Naive thymus-derived CD4-positive, alpha-beta T cell (primary cell): ENCODE measurements at places on chromosomes 7 and 10.

DNA sequence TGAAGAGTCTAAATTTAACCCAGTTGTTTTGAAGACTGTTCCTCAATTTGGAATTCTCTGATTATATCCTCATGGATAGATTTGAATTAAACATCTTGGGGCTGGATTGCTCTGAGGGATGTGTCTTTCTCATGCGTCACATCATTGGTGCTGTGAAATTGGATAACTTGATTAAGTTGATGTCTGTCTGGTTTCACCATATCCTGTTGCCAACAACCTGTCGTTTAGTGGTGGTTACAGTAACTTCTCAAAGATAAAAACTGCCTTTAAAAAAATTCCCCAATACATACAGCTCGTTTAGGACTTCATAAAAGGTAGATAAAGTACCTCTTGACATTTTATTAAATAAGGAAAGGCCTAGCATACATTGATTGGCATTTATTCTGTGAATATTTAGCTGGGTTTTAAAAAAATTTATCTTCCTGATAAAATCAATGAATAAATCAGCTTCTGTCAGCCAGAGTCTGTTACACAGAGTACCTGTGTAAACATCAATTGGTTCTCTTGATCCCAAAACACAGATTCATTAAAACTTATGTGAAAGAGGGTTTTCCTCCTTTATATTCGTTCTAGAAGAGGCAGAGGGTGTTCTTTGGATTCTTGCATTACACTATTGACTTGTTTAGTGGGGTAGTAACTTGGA, 10.5 kb downstream of the CRCP start:
- peak; percentile 25 for DNase-seq
- no peak overlapping the region for H3K27ac ChIP-seq

- H3K4me3 ChIP-seq: no peak overlapping the region
- H3K36me3 ChIP-seq: no peaks in the 10 kb centered on the region
- DNase-seq: no peak
- no peaks in the 10 kb centered on the region for H3K27me3 ChIP-seq
- H3K27ac ChIP-seq: no peak overlapping the region
These were observed 174.1 kb downstream of the KCNMA1 start for GRCh38 chr10:77463499-77463898.

- H3K36me3 ChIP-seq: no peaks in the 10 kb centered on the region
- H3K27ac ChIP-seq: no peak overlapping the region
- H3K27me3 ChIP-seq: no peaks in the 10 kb centered on the region
These were observed 156.8 kb upstream of the TNS3 start for GRCh38 chr7:47738563-47739166.

DNA sequence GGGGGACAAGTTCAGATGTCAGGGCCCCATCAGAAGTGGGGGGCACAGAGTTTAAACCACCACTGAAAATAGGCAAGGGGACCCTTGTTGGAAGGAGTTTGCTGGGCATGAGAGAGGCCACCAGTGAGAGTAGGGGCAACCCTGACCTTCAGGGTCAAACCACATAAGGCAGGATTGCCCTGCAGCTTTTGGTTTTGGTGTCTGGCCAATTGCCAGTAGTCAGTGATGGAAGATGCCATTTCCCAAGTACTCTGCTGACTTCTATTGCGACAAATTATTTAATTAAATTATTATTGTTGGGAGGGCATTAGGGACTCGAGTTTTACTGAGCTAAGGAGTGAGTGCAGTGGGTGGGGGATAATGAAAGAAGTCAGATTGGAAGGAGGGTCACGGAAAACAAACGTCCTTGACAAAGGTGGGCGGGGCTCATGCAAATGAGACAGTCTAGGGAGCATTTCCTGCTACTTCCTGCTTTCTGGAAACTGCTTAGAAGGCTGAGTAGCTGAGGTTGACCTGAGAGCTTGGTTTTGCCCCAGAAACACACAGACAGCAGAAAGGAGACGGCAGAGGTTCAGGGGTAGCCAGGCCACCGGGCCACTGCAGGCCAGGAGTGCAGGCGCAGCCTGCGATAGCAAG, 74.2 kb upstream of the ANLN start:
- H3K4me3 ChIP-seq: no peak overlapping the region
- H3K4me1 ChIP-seq: no peaks in the 10 kb centered on the region

- H3K4me3 ChIP-seq: no peak overlapping the region
- no peaks in the 10 kb centered on the region for H3K36me3 ChIP-seq
- DNase-seq: no peak
- no peaks in the 10 kb centered on the region for H3K4me1 ChIP-seq
- H3K27me3 ChIP-seq: no peaks in the 10 kb centered on the region
These were observed 689.7 kb upstream of the IGFBP3 start for GRCh38 chr7:46610746-46611145.

- DNase-seq: no peak
- no peak overlapping the region for H3K27ac ChIP-seq
These were observed 327.1 kb downstream of the GPR158 start for GRCh38 chr10:25501912-25502311.

DNA sequence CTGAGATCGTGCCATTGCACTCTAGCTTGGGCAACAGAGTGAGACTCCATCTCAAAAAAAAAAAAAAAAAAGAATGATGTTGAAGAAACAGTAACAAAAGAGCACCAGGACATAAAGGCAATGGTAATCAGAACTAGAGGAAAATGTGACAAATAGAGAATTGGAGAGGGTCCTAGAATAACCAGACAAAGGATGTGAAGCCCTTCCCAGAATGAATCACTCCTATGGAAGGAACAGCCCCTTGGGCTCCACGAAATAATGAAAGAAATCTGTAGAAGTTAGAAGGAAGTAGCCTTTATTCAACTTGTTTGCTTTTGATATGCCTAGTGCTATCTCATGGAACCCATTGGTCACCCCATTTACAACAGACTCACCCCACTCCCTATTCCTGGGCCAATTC, 169.2 kb downstream of the SUGCT start:
- no peaks in the 10 kb centered on the region for H3K27me3 ChIP-seq
- no peak for DNase-seq
- H3K4me3 ChIP-seq: no peak overlapping the region

DNA sequence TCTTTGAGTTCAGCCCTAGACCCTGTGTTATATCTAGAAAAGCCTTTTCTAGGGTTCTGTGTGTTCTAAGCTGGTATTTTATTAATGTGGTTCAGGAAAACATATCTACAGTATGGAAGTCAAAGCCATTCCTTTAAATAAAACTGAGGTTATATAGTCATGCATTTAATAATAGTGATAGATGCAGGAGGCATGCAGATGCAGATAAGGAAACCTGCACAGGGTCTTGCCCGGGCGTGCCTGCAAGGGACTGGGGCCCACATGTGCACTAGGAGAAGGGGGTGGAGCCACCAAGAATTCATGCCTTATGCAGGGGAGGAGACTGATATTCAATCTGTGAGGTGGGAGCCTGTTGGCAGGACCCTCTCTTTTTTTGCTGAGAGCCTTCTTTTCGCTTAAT, 171.5 kb downstream of the PRPF18 start:
- no peak overlapping the region for H3K27ac ChIP-seq
- no peaks in the 10 kb centered on the region for H3K27me3 ChIP-seq
- no peak for DNase-seq

GRCh38 chr7:20484356-20484755, 131.1 kb upstream of the ABCB5 start:
- no peaks in the 10 kb centered on the region for H3K36me3 ChIP-seq
- H3K27ac ChIP-seq: no peak overlapping the region
- H3K27me3 ChIP-seq: no peaks in the 10 kb centered on the region
- DNase-seq: no peak

DNA sequence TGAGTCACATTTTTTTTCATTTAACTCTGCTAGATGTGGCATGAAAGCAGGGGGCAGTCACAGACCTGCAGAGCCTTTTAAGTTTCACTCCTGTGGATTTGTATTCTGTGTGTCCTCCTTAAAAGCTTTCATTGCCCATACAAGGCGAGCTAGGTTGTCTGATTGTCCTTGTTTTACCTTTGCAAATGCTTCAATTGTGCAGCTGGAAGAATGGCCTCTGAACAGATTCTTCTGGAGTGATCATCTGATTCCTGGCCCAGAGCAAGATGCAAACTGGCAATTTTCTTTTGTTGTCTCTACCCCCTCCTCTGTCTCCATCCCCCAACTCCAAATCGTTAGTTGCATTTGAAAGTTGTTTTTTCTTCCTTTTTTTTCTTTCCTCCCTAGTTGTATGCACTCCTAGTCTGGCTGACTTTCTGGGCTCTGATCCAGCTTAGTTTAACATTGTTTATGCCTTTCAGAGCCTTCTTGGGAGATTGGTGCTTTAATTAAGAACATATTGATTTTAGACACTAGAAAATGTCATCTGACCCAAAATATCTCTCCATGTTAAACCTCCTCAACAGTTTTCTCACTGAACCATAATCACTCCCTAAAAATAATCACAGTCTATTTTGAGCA, 150.2 kb downstream of the REEP3 start:
- H3K27ac ChIP-seq: no peak overlapping the region
- H3K36me3 ChIP-seq: no peaks in the 10 kb centered on the region
- DNase-seq: no peak
- no peak overlapping the region for H3K4me3 ChIP-seq
- no peaks in the 10 kb centered on the region for H3K4me1 ChIP-seq

DNA sequence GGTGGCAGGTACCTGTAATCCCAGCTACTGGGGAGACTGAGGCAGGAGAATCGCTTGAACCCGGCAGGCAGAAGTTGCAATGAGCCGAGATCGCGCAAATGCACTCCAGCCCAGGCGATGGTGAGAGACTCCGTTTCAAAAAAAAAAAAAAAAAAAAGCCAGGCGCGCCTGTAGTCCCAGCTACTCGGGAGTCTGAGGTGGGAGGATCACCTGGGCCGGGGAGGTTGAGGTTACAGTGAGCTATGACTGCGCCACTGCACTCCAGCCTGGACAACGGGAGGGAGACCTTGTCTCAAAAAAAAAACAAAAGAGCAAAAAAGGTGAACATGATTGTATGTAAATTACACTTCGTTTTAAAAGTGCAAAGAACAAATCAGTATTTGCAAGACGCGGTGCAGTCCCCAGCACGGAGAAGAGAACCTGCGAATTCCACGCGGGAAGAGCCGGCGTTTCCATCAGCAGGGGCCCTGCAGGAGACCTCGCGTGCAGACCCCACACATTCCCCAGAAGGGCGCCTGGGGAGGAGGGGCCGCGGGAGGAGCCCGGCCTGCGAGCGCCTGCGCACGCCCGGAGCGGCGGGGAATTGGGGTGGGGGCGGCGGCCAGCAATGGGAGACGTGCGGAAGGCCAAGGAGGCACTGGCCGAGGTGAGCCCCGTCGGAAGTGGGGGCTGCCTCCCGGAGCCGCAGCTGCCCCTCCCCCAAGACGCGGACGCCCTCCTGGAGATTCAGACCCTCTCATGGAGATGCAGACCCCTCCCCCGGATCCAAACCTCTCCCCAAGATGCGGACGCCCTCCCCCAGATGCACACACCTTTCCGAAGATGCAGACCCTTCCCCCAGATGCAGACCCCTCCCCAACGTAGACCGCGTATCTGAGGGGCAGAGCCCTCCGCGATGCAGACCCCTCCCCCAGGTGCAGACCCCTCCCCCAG, 16.7 kb upstream of the SUN1 start:
- H3K36me3 ChIP-seq: no peaks in the 10 kb centered on the region
- H3K27me3 ChIP-seq: no peaks in the 10 kb centered on the region
- H3K27ac ChIP-seq: peak overlapping the region; percentile 59
- peak overlapping the region; percentile 52 for H3K4me3 ChIP-seq
- no peak for DNase-seq
- peaks cover 32% of the 10 kb centered on the region for H3K4me1 ChIP-seq

DNA sequence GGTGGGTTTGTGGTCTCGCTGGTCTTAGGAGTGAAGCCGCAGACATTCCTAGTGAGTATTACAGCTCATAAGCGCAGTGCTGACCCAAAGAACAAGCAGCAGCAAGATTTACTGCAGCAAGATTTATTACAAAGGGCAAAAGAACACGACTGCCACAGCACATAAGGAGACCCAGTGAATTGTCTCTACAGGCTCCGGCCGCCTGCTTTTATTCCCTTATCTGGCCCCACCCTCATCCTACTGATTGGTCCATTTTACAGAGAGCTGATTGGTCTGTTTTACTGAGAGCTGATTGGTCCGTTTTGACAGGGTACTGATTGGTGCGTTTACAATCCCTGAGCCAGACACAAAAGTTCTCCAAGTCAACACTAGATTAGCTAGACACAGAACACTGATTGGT, 82.1 kb downstream of the VIPR2 start:
- H3K27ac ChIP-seq: no peak overlapping the region
- H3K27me3 ChIP-seq: no peaks in the 10 kb centered on the region
- no peaks in the 10 kb centered on the region for H3K4me1 ChIP-seq
- DNase-seq: no peak
- H3K4me3 ChIP-seq: no peak overlapping the region
- H3K36me3 ChIP-seq: no peaks in the 10 kb centered on the region
